ENCODE measurements at places on chromosomes 5 and 9.

- no peak for DNase-seq
Measured at GRCh38 chr5:8561854-8562253, 692.9 kb downstream of the MTRR start.

DNA sequence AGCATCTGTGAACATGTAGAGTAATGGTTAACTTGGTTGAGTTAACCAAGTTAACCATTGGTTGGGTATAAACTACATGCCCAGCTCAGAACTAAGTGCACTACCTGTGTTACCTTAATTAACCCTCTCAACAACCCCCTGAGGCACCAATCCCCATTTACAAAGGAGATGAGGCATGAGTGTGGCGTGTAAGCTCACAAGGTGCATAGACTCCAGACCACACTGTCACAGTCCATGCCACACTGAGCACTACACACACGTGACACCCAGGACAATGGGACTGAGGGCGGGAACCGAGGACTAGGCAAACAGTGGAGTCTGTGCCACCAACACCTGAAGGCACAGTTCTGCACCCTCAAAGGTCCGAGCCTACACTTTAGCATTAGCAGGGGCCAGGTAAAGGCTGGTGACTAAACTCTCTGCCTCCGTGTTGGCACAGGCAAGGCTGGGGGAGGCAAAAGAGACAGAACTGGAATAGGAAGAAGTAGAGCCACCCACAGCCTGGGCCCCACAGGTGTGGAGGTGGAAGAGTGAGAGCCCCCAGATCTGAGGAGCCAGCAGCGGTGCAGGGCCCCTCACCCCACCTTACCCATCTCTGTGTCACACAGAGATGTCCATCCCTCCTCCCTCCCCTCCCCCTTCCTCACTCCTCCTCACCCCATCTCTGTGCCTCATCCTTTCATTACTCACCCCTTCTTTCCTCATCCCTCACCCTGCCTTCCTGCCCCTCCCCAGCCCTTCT, 2.2 kb upstream of the DNAJB5 start:
- no peak for DNase-seq

DNA sequence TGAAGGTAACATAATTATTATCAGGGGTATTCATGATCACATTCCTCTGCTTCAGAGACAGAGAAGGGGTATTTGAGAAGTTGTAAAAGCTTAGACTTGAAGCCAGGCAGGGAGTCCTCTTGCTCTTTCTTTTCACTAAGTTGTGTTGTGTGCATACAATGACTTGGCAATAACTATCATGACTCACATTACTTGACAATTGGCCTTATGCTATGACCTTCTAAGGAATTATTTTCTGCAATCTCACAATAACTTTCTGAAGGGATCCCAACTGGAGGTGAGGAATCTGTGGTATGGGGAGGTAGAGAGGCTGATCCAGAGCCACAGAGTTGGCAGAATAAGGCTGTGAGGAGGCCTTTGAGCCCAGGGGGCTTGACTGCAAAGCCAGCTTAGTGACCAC, 622.3 kb downstream of the MTRR start:
- DNase-seq, result no peak

- no peak for DNase-seq
Measured at GRCh38 chr5:180206993-180207392, 2.0 kb downstream of the RASGEF1C start.

- DNase-seq, result no peak
Measured at GRCh38 chr5:171776213-171776612, 9.4 kb upstream of the SMIM23 start.

- DNase-seq, result no peak
Measured at GRCh38 chr5:132787076-132787475, 10.0 kb upstream of the SEPTIN8 start.

GRCh38 chr9:121232251-121232650, 30.6 kb upstream of the RAB14 start:
- no peak for DNase-seq

- DNase-seq, result no peak
Measured at GRCh38 chr5:88660264-88660946, 222.6 kb downstream of the MEF2C start.

DNA sequence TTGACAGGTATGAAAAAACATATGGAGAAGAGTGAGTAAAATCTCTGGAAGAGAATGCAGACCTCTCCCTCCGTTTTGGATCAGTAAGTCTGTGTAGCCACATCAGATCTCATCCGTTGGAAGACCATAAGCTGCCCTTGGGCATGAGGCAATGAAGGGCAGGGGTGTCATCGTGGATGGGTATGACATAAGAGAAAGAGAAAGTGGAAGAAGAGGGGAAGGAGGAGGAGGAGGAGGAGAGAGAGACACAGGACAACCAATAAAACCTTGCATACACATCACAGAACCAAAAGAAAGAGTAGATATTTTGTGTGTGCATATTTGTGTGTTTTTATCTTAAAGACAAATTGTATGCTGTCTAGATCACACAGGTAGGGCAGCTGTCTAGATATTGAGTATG, 50.7 kb downstream of the PRRC1 start:
- no peak for DNase-seq

DNA sequence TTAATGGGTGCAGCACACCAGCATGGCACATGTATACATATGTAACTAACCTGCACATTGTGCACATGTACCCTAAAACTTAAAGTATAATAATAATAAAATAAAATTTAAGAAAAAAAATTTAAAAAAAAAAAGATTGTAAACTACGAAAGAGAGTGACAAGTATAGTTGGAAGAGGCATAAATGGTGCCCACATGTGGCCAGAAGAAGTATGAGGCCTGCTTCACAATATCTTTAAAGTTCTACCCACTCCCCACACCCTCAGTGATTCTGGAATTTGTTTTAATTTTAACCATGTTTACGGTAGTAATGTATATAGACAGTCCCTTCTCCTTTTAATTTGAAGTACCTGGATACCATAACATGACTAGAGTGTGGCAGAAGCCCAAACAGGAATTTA, 172.7 kb downstream of the CHSY3 start:
- DNase-seq, result no peak

DNA sequence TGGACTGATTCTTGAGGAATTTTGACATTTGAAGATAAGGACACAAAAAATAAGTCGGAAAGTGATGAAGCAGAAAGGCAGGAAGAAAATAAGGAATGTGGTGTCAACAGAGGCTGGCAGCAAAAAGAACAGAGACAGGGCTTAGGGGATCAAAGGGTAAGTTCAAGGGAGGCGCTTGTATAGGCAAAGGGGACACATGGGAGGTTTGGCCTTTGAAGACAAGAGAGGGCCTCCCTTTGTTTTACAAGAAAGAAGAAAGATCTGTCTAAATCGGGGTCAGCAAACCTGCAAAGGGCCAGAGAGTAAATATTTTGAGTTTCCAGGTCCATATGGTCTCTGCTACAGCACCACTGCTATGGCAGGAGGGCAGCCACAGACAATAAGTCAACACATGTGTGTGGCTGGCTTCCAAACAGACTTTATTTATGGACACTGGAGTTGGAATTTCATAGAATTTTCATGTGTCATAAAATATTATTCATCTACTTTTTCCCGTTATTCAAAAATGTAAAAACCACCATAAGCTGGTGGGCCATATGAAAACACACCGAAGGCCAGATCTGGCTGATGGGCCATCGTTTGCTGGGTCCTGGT, 112.0 kb upstream of the FBXL7 start:
- no peak for DNase-seq

GRCh38 chr5:111735583-111736270, 21.3 kb downstream of the NREP start:
- no peak for DNase-seq

GRCh38 chr9:129141066-129142041, 30.1 kb downstream of the PTPA start:
- DNase-seq, result no peak

GRCh38 chr5:37002176-37002751, 125.7 kb downstream of the NIPBL start:
- no peak for DNase-seq

- no peak for DNase-seq
Measured at GRCh38 chr5:130102375-130102774, 198.1 kb downstream of the CHSY3 start.

- no peak for DNase-seq
Measured at GRCh38 chr9:84136119-84136868, 155.7 kb downstream of the RMI1 start.

DNA sequence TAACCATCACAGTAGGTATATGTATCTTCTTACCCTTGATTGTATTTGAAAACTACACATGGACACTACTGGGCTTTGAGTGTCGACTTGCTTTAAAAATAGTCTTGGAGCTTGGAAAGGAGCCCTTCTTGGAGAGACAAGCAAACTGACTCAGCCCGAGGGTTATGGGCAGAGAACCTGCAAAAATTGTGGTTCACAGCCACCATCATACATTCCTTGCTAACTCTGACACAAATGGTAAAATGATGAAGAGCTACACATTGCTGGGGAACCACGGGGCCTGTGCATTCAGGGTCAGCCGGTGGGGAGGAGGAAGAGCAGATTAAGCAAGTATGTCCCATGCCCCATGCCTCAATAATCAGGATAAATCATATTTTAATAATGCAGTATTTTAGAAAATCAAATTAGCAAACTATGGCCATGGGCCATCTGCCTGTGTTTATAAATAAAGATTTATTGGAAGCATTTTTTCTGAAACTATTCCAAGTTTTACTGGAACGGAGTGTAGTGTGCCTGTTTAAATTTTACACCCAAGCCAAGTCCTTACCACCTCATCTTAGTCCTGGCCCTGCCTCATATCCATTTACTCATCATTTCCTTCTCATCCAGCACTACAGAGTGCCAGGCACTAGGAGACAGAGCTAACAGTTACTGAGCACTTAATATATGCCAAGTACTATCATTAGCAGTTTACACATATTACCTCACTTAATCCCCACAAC, 195.7 kb downstream of the PALM2AKAP2 start:
- no peak for DNase-seq

GRCh38 chr5:24265306-24265705, 379.5 kb downstream of the CDH10 start:
- DNase-seq, result no peak

DNA sequence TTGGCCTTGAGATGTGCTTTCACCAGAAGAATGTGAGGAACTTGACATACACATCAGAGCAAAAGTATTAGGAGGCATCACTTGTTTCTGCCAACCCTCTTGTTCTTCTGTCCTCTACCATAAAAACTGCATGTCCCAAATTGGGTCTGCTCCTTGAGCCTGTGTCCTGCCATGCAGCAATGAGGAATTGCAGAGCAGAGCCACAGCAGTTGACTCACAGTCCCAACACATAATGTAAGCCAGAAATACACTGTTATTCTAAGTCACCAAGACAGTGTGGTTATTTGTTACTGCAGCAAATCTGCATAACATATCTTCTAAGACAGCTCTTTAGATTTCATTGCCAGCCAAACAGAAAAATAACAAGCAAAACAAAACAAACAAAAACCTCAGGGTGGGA, 598.2 kb downstream of the PRELID2 start:
- DNase-seq, result no peak

GRCh38 chr5:88557131-88557530, 288.5 kb upstream of the TMEM161B start:
- no peak for DNase-seq

DNA sequence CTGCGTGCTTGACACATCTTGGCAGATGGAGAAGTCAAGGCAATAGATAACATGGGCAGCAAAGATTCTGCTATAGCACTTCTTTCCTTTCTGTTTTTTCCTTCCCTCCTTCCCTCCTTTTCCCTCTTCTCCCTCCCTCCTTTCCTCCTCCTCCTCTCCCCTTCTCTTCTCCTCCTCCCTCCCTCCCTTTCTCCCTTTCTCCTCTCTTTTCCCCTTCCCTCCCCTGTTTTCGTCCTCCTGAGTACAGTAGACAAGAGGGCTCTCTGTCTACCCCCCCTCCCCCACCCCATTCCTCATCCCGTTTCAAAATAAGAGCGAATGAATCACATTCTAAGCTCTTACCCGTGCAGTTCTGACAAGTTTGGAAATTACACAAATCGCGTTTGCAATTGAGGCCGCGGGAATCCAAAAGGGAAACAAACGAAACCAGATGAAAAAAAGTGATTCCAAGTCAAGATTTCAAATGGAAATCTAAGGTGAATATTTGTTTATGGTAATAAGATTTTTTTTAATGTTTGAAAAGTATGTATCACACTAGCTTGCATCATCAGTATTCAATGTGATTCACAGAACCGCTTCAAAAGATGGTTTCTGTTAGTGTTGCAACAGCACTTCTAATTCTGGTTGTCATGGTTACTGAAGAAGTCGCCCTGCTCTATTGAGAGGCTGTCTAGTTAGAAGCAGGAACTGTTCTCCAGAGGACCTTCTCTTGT, 1.3 kb downstream of the NIM1K start:
- DNase-seq, result no peak

DNA sequence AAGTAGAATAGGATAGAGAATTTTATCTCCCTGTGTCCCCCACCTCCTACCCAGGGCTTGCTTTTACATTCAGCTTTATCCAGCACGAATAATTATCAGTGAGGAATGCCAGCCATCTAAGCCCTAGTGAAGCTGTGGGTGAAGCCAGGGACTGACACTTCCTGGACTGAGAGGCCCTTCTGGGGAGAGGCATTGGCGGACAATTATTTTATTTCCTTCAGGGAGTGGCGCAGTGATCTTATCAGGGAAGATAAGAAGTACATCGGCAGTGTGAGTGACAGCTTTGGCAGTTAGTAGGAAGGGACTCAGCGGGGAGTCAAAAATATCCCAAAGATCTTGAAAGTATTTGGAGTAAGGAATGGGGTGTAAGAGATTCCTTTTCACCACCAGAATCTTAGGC, 34.9 kb upstream of the RPS23 start:
- DNase-seq, result no peak

- DNase-seq, result no peak
Measured at GRCh38 chr9:75482566-75482965, 394.3 kb downstream of the OSTF1 start.

GRCh38 chr5:7325975-7326913, 69.7 kb upstream of the ADCY2 start:
- no peak for DNase-seq

DNA sequence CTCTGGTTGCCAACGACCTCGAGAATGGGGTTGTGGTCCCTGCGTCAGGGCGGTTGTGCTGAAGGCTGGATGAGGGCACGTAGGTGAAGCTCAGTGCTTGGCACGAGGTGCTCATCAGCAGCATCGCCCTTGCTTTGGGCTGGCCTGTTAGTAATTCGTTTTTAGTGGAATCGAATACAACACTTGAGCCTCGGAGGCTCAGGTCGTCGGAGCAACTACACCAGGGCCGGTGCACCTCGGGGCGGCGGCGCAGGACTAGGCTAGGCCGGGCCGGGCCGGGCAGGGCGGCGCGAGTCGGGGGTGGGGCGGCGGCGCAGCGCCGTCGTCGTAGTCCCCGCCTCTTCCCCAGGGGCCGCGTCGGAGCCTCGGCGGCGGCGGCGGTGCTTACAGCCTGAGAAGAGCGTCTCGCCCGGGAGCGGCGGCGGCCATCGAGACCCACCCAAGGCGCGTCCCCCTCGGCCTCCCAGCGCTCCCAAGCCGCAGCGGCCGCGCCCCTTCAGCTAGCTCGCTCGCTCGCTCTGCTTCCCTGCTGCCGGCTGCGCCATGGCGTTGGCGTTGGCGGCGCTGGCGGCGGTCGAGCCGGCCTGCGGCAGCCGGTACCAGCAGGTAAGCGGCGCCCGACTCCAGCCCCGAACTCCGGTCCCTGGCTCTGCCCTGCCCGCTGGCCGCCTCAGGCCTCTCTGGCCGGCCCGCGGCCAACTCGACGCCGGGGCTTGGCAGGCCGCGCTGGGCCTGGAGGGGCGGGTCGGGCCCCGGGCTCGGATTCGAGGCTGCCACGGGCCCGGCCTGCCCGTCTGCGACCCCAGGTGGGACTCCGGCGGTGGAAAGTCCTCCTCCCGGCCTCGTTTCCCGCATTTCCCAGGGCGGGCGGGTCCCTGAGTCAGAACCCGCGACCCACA, at the start of gene NDFIP1:
NDFIP1 (plus strand) TSS at position 348 of the 899 bp plus-strand sequence; CDS start at position 544, 196 bp downstream.
- no peak for DNase-seq

- no peak for DNase-seq
Measured at GRCh38 chr9:84337252-84337651, 3.3 kb downstream of the SLC28A3 start.

Measured in KG1 (cell line).